ENCODE measurements at places on chromosomes 7 and 10.

- DNase-seq: peak; percentile 15
Observed at GRCh38 chr7:41858201-41858600, 155.3 kb upstream of the INHBA start.

- no peak for DNase-seq
Observed at GRCh38 chr10:7467031-7467667, 56.3 kb upstream of the SFMBT2 start.

GRCh38 chr7:137944168-137944567 lies 57.7 kb downstream of the CREB3L2 start:
- DNase-seq: peak; percentile 93

GRCh38 chr7:97733276-97734161 lies 1.6 kb downstream of the TAC1 start:
- DNase-seq: no peak

- peak; percentile 42 for DNase-seq
Observed at GRCh38 chr7:56028942-56029630, 22.2 kb downstream of the PSPH start.
